Stimulated activated CD8-positive, alpha-beta memory T cell treated with anti-CD3 and anti-CD28 coated beads, Interleukin-15, amount 100 ng/mL, for 48 hours (primary cell): ENCODE measurements at places on chromosomes 3 and 15.

DNA sequence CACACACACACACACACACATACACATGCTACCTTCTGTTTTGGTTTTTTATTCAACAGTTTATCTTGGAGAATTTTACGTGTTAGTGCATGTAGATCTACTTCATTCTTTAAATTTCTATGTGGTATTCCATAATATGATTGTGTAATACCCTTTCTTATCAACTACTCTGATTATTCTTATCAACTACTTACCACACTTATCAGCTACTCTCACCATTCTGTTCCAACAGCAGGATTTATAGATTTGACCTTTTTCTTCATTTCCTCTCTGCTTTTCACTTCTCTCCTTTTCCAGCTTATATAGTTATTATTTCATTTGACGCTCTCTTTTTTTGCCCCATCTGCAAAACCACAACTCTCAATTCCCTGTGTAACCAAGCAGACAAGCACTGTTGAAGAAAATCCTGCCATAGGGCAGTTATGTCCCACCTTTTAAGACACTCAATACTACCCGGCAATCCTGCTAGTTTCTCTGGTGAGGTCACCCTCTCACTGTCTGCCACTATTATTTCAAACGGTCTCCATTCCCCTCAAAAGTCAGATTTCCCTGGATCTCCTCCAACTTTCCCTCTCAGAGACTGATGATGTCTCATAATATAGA is 56.9 kb upstream of the SATB1 start:
- no peak for DNase-seq

- no peak for DNase-seq
Observed at GRCh38 chr3:97763586-97764406, 762 bp upstream of the ARL6 start.

DNA sequence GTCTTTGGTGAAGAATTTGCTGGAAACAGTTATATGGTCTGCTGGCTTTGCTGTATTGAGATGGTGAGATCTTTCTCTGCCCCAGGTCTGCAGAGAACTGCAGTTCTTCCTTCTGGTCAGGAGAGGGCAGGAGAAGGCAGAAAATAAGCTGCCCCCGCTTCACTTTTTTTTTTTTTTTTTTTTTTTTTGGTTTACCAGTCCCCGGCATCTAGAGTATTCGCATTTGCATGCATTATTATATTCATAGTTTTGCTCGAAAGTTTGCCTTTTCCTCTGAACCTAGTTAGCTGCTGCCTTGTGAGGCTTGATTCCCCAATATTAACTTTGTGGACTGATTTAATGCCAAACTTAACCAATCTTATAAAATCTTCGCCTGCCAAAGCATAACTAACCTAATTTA is 10.6 kb upstream of the PARL start:
- no peak for DNase-seq

DNA sequence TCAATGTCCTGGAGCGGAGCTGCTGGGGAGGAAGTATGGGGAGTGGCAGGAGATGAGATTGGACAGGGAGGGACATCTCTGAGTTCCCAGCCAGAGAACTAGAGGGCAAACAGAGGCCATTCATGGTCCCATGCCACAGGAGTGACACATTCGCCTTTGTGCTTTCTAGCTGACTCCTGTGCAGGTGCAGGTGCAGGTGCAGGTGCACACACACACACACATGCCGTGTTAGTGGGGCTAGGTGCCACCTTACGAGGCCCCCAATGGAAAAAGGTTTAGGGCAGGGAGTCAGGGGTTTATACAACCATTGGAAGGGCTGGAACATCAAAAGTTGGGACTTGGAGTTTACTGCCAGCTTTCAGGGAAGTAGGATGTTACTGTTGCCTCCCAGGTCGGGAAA is 52.0 kb downstream of the TPRA1 start:
- no peak for DNase-seq
